ENCODE measurements at places on chromosomes 2 and 18.

DNA sequence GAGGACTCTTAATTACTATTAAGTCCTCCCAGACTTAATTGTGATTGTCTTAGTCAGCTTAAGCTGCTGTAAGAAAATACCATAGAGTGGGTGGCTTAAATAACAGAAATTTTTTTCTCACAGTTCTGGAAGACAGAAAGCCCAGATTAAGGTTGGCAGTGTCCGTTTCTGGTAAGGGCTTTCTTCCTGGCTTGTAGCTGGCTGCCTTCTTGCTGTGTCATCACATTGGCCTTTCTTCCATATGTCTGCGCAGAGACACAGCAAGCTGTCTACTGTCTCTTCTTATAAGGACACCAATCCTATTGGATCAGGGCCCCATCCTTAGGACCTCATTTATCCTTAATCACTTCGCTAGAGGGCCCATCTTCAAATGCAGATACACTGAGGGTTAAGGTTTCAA lies 38.5 kb downstream of the ASXL3 start:
- DNase-seq = no peak

- DNase-seq = no peak
Measured at GRCh38 chr2:189210250-189211087, 30.9 kb upstream of the COL5A2 start.

DNA sequence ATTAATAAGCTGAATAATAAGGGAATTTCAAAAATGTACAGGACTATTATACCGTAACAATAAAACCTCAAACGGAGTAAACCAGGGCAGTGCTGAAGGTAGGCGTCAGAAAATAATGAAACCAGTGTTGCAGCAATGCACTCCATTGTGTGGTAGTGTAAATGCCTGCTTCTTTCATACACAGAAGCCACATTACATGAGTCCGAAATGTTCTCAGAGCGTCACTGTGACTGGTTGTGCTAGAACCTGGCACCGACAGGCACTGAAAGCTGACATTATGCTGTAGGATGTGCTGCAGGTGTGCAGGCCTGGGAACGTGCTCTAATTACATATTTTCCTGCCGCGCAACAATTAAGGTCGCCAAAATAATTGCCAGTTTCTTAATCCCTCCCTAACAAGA lies 53.3 kb downstream of the ZEB2 start:
- DNase-seq = no peak

GRCh38 chr2:30422444-30423040 lies 24.5 kb upstream of the LCLAT1 start:
- no peak for DNase-seq

DNA sequence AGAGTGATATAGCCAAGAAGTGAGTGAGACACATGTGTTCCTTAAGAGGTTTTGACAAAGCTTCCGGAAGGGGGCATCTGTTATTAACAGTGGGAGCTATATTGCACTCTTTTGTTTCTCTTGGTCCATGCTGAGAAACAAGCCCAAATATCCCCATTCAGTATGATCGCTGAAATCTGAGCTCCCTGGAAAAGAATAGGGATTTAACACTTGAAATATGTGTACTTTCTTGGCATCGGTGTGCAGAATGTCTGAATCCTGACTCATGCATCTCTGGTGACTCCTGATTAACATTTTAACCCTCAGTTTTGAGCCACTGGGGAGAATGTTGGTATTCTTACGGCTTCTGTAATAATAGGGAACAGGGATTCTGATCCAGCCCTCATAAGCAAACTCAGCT lies 448.1 kb downstream of the TSN start:
- no peak for DNase-seq

GRCh38 chr18:34153711-34154110 lies 71.0 kb downstream of the NOL4 start:
- no peak for DNase-seq

- DNase-seq = no peak
Measured at GRCh38 chr2:42841344-42841743, 49.0 kb upstream of the HAAO start.

- DNase-seq = no peak
Measured at GRCh38 chr2:11617984-11618707, 51.8 kb downstream of the NTSR2 start.

- no peak for DNase-seq
Measured at GRCh38 chr2:31271851-31272267, 37.9 kb downstream of the EHD3 start.

GRCh38 chr2:217684431-217685254 lies 318.2 kb downstream of the TNS1 start:
- no peak for DNase-seq

DNA sequence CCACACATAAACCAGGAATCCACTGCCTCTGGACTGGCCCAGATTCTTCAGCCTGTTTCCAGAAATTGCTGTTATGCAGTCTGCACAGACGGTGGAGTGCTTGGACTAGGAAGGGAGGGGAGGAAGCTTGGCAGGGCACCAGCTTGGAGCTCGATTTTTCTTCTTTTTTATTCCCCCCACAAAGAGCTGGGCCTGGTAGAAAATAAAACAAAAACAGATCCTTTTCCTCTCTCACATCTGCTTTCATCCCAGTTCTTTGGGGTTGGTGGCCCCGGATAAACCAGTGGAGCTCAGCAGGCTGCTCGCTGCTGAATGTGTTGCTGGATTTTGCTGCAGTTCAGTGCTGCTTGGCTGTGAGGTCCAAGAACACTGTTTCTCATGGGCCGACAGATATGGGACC lies 16.0 kb downstream of the LRRTM1 start:
- no peak for DNase-seq

DNA sequence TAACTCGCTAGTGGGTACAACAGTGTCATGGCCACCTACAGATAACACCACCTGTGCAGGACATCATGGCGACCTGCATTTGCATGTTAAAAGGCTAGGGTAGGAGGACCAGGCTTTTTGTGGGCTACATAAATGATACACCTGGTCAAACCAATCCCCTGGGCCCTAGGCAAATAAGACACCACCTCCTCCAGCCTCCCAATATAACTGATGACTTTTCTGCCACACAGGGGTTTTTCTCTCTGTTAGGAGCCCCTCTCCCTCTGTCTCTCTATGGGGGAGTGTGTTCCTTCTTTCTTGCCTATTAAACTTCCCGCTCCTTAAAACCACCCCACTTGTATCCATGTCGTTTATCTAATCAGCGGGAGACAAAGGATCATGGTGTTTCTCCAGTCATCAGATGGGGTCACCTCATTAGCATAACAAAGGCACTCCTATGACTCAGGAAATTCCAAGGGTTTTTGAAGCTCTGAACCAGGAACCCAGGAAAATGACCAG lies 10.8 kb upstream of the BUB1 start:
- DNase-seq = no peak

DNA sequence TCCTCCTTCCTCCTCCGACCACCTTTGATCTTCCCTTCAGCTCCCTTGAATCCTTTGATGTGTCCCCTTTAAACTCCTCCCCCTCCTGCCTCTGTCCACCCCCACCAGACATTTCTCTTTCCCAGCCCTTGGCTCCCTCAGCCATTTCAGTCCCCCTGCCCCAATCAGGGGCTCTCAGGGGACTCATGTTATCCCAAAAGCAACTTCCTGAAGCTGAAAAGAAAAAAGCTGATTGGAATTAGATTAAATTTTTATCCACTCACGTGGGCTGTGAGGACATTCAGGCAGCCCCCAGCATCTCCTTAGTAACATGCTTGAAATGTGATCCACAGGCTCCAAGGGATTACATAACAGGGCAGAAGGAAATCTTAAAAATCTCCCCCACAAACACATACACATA lies 81.3 kb downstream of the NEURL3 start:
- DNase-seq = no peak

DNA sequence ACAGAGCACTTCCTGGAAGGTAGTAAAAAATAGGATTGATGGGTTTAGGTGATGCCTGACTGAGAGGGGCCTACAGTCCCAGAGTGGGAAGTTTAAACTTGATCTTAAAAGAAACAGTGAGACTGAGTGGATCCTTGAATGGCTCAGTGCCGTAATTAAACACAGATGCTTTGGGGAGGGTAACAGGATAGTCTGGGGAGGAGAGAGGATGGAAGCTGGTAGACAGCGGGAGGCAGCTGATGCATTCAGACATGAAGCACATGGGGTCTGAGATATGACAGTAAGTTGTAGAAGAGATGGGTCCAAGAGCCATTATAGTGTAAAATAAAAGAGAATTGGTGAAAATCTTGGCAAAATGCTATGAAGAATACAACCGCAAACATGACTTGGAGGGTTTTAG lies 54.4 kb downstream of the AOX1 start:
- no peak for DNase-seq

DNA sequence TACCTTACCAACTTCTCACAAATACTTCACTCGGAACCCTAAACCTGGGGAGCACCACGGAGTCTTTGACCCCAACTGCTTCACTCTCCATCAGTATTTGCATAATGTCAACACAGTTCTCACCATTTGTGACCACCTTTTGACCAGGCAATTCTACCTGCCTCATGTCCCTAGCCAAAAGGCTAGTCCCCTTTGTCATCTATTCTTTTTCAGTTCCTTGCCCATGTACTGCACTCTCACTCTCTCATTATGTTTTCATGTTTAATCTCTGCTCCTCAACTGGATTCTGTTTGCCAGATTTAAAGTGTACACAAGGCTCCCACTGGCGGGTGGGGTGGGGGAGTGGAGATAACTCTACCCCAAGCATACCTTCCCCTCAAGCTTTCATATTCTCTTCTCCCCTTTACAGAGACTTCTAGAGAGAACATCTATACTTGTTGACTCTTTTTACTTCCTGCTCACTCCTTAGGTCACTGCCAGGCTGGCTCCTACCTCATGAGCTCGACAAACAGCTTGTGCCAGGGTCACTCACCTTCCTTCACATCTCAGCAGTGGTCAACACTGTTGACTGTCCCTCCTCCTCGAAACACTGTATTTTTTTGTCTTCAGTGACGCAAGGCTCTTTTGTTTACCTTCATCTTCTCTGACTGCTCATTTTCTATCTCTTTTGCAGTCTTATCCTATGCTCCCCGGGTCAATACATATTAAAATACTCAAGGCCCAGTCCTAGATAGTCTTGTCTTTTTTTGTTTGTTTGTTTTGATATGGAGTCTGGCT lies 88.7 kb upstream of the MAP4K3 start:
- DNase-seq = no peak

GRCh38 chr2:28643327-28643726 lies 108.3 kb upstream of the PPP1CB start:
- no peak for DNase-seq

- DNase-seq = no peak
Measured at GRCh38 chr2:36663851-36664695, 32.4 kb upstream of the VIT start.

- DNase-seq = no peak
Measured at GRCh38 chr18:3468833-3469232, 18.9 kb downstream of the TGIF1 start.

GRCh38 chr2:45559436-45559835 lies 51.6 kb downstream of the SRBD1 start:
- no peak for DNase-seq

- DNase-seq = no peak
Measured at GRCh38 chr2:171531836-171532450, 9.7 kb downstream of the CYBRD1 start.

DNA sequence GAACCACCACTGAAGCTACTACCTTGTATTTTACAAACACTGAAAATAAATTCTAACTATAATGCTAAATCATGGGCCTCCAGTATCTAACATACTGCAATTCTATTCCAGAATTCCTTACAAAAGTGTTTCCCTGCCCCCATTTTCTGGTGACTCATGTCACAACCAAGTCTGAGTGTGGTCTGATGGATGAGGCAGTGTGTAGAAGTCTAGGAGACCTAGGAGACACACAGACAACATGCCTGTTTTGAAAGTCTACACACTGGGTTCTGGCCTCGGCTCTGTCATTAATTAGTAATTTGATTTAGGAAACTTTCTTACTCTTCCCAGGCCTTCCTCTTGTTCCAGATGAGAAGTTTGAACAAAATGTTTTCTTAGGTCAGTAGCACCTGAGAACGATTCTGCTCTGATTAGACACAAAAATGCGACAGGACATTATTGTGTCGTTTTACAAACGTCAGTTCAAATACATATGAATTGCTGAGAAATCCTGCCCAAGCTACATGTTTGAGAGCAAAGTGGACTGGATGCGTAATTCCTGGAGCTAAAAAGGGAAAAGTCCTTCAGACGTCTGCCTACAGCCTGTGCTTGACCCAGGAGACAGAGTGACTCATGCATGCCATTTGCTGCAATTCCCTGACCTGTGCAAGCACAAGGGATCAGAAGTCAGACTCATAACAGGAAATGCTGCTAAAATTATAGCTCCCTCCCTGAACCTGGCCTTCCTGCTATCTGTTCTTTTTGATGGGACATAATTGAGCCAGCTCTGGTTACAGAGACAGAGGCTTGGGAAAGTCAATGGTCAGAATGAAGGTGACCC lies 494.4 kb downstream of the SOX11 start:
- DNase-seq = no peak

- DNase-seq = no peak
Measured at GRCh38 chr2:118065921-118066511, 22.3 kb upstream of the INSIG2 start.

DNA sequence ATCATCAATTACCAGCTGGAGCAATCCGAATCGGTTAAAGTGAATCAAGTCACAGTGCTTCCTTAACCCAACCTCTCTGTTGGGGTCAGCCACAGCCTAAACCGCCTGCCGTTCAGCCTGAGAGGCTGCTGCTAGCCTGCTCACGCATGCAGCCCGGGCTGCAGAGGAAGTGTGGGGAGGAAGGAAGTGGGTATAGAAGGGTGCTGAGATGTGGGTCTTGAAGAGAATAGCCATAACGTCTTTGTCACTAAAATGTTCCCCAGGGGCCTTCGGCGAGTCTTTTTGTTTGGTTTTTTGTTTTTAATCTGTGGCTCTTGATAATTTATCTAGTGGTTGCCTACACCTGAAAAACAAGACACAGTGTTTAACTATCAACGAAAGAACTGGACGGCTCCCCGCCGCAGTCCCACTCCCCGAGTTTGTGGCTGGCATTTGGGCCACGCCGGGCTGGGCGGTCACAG lies 496 bp upstream of the ITGA4 start:
- no peak for DNase-seq

GRCh38 chr2:65372619-65373018 lies 59.8 kb downstream of the SPRED2 start:
- no peak for DNase-seq

GRCh38 chr2:226078666-226079065 lies 679.2 kb downstream of the NYAP2 start:
- no peak for DNase-seq

DNA sequence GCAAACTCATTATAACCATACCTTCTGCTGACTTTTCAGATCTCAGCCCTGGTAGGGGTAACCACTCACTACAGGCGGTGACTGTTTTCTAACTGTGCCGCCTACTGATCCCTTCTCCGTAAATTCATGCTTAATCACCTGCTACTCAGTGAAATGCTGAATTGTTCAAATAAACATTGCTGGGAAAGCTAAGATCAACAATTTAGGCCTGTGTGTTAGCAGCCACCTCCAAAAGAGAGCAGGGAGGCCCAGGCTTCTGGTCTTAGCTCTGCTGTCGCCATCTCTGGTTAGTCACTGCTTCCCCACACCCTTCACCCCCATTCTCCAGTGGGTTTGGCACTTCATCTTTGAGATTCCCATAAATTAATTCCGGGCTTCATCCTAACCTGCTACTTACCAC lies 21.8 kb upstream of the NT5C1B start:
- DNase-seq = no peak
